ENCODE measurements at places on chromosomes 16 and 17. TPM values are rescaled to one million over a fixed set of nuclear protein-coding genes. Genes with fewer than 3 reads are reported as not detected.
A peak's percentile ranks its signal among the peaks of the same experiment; 100 is the strongest.

- peaks cover 14% of the 10 kb centered on the region for H3K36me3 ChIP-seq
- H3K4me1 ChIP-seq: peaks cover 21% of the 10 kb centered on the region
- peak overlapping the region; percentile 44 for H3K27ac ChIP-seq
- no peaks in the 10 kb centered on the region for H3K27me3 ChIP-seq
- no peak for DNase-seq
These were observed 35.4 kb downstream of the SNX20 start for GRCh38 chr16:50645563-50646220.

GRCh38 chr16:84614073-84614459, 3.8 kb downstream of the COTL1 start:
- peaks cover 13% of the 10 kb centered on the region for H3K36me3 ChIP-seq
- peaks cover 45% of the 10 kb centered on the region for H3K4me1 ChIP-seq
- peak overlapping the region; percentile 73 for H3K4me3 ChIP-seq

DNA sequence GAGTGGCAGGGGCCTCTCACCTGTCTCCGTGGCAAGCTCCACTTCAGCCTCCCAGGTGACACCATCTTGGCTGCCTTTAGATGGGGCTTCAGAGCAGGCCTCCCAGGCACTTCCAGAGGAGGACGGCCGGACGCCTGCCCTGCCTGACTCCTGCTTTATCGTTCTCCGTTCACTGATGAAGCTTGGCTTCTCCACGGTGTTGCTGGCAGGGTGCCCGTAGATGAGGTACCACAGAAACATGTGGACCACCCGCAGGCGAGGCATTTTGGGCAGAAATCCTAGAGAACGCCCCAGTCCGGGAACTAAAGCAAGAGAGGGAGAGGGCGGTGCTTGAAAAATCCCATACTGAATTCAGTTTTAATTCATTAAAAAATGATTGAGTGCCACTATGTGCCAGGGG, 54.5 kb downstream of the GTF3C1 start:
- H3K36me3 ChIP-seq: peaks cover 17% of the 10 kb centered on the region
- H3K4me3 ChIP-seq: no peak overlapping the region
- H3K4me1 ChIP-seq: no peaks in the 10 kb centered on the region
- no peak overlapping the region for H3K27ac ChIP-seq
- no peak for DNase-seq

DNA sequence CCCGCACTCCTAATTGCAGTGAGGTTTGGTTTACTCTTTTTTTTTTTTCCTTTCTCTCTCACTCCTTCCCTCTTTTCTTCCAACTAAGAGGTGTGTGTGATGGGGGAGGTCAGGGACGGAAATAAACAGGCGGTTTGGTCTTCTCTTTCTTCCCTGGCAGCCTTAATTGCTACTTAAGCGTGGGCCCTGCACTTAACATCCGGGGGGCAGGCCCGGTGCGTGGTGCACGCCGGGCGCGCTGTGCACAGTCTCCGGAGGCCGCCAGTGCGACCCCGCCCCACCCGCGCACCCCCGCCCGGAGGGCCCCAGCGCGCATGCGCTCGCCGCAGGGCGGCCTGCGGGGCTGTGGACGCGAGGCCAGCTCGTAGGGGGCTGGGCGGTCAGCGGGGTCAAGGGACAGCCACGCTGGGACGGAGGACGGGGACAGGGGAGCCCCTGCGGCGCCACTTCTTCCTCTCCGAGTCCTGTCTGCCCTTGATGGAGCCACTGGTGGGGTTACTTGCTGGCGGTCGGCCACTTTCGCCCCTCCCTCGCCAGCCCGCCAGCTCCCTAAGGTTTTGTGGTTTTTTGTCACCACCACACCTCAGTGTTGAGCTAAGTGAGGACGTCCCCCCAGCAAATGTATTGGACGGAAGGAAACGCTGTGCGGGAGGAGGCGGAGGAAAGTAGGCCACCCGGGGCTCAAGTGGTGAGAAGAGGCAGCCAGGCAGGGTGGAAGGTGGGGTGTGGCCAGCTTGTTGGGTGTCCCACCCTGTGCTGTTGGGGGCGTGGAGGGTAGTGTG, 120.9 kb downstream of the MRM1 start:
- no peak for DNase-seq
- H3K36me3 ChIP-seq: no peaks in the 10 kb centered on the region
- H3K4me1 ChIP-seq: peaks cover 11% of the 10 kb centered on the region
- peak overlapping the region; percentile 79 for H3K4me3 ChIP-seq
- peak overlapping the region; percentile 60 for H3K27ac ChIP-seq

- peaks cover 13% of the 10 kb centered on the region for H3K4me1 ChIP-seq
- no peak for DNase-seq
- no peak overlapping the region for H3K4me3 ChIP-seq
- H3K27me3 ChIP-seq: no peaks in the 10 kb centered on the region
- no peaks in the 10 kb centered on the region for H3K36me3 ChIP-seq
These were observed 37.7 kb upstream of the RHBDL3 start for GRCh38 chr17:32227910-32228309.

DNA sequence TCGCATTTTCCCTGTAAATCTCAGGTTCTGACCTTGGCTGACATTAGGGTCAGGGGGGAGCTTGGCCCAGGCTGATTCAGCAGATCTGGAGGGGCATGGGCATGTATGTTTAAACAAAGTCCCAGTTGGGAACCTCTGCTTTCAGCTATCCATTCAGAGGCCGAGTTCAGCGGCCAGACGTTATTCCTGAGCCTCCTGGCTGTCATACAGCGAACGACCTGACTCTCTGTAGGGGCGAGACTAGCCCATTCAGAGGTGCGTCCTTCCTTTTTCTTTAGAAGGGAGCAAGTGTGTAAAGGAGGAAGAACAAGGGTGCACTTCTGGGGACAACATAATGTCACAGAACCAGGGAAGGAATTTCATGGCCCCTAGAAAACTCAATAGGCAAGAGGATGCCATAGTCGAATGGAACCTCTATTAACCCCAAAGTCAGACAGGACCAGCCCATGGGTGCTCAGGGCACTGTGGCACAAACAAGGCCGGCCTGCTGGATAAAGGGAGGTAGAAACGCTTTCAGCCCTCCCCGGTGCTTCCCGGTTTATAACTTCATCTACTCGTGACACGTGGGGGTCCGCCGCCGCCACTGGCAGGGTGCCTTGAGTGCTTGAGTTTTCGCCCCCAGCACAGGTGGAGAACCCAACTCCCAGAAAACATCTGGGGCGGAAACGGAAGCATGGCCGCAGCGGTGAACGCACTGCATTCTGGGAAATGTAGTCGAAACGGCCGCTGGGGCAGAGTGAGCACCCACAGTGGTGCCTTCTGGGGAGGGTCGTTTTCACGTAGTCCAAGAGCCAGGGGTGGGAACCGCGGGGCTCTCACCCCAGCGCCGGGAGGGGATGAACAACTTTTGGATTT, 33.2 kb upstream of the PLCG2 start:
- peak; percentile 76 for DNase-seq
- H3K4me3 ChIP-seq: peak overlapping the region; percentile 88
- H3K27me3 ChIP-seq: peaks cover 8% of the 10 kb centered on the region
- H3K27ac ChIP-seq: peak overlapping the region; percentile 76
- H3K36me3 ChIP-seq: no peaks in the 10 kb centered on the region

- no peak for DNase-seq
- H3K27me3 ChIP-seq: peaks cover 8% of the 10 kb centered on the region
- H3K4me1 ChIP-seq: peaks cover 38% of the 10 kb centered on the region
- no peak overlapping the region for H3K4me3 ChIP-seq
- H3K36me3 ChIP-seq: peaks cover 17% of the 10 kb centered on the region
- no peak overlapping the region for H3K27ac ChIP-seq
These were observed 13.2 kb downstream of the IGFBP4 start for GRCh38 chr17:40456396-40456951.

GRCh38 chr17:33121272-33121671, 129.6 kb downstream of the SPACA3 start:
- H3K4me1 ChIP-seq: no peaks in the 10 kb centered on the region
- no peaks in the 10 kb centered on the region for H3K36me3 ChIP-seq
- no peak overlapping the region for H3K4me3 ChIP-seq
- H3K27me3 ChIP-seq: peaks cover 44% of the 10 kb centered on the region
- no peak overlapping the region for H3K27ac ChIP-seq
- DNase-seq: no peak

DNA sequence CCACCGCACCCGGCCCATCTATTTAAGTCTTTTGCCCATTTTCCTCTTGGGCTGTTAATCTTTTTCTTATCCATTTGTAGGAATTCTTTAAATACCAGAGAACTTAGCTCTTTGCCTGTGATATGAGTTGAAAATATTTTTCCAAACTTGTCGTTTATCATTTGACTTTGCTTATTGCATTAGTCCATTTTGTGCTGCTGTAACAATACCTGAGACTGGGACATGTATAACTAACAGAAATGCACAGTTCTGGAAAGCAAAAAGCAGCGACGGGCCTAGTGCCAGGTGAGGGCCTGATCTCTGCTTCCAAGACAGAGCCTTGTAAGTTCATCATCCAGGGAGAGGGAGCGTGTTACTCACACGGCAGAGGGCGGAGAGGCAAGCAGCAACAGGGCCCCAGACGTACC, 25.6 kb upstream of the BHLHA9 start:
- H3K27me3 ChIP-seq: peaks cover 16% of the 10 kb centered on the region
- no peak for DNase-seq
- no peaks in the 10 kb centered on the region for H3K36me3 ChIP-seq
- H3K4me1 ChIP-seq: no peaks in the 10 kb centered on the region

DNA sequence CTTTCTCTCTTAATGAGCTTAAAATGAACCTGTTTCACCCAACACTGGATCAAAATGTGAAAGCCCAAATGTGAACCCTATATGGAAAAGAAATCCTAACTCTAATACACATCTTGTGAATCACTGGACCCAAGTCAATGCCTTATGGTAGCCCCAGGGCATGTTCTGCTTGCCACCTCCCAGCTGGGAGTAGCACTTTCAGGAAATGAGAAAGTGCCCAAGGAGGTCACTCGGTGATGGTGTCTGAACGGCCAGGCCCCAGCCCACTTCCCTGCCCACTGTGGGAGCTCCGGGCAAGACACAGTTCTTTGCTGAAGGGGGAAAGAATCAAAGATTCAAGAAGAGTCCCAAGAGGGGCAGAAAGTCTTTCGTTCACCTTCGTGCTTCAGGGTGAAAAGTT, 46.1 kb downstream of the GTF3C1 start:
- H3K4me1 ChIP-seq: no peaks in the 10 kb centered on the region
- H3K4me3 ChIP-seq: no peak overlapping the region
- no peak for DNase-seq
- H3K27me3 ChIP-seq: no peaks in the 10 kb centered on the region

Gene DPEP2
- total RNA-seq: not detected

Gene NPIPB9
- 1.2 TPM for total RNA-seq

Gene ASB16
- not detected for total RNA-seq

Gene BCO1
- total RNA-seq: 3.0 TPM

Measured in type B pancreatic cell (in vitro differentiated cells).